Endothelial cell of umbilical vein (primary cell): ENCODE measurements at places on chromosomes 4 and X. TPM values are rescaled to one million over a fixed set of nuclear protein-coding genes. Genes with fewer than 3 reads are reported as not detected.
A peak's percentile ranks its signal among the peaks of the same experiment; 100 is the strongest.

Gene TLL1
- 0.25 and 0.41 TPM in 2 replicates for polyA plus RNA-seq

DNA sequence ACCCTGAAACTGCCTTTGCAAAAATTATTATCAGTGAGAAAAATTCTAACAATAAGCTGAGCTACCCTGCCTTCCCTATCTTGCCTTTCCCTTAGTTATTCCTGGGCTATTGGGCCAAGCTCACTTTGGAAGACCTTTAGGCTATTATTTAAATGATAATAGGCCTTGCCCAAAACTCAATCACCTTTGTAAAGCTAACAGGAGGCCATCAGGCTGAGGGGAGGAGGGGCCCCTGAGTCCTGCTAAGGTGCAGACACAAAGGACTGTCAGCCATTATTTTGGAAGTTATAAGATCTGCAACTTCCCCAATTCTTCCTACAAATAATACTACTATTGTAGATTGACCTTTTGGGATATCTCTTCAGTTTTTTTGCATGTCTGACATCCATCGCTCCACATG lies 278.8 kb upstream of the DIAPH2 start:
- no peak for DNase-seq

- no peak for DNase-seq
These were observed 13.6 kb upstream of the SEPTIN6 start for GRCh38 chrX:119706616-119707015.

- DNase-seq: peak; percentile 64
These were observed 64.6 kb downstream of the COX7B2 start for GRCh38 chr4:46844325-46844917.

GRCh38 chrX:117972711-117973109 lies 143.9 kb downstream of the KLHL13 start:
- DNase-seq: peak; percentile 62

GRCh38 chr4:173930329-173930967 lies 353.0 kb downstream of the FBXO8 start:
- DNase-seq: no peak

GRCh38 chr4:41323179-41323578 lies 66.5 kb downstream of the UCHL1 start:
- DNase-seq: no peak
